Left renal pelvis (tissue), 4 donors: ENCODE measurements at places on chromosomes 2 and 18. TPM values are rescaled to one million over a fixed set of nuclear protein-coding genes. Genes with fewer than 3 reads are reported as not detected.

The GAREM1 gene
- 36.0 TPM for polyA plus RNA-seq

The EFR3B gene
- 6.4 TPM for polyA plus RNA-seq

The ATP8B1 gene
- 5.8 TPM for polyA plus RNA-seq

DNA sequence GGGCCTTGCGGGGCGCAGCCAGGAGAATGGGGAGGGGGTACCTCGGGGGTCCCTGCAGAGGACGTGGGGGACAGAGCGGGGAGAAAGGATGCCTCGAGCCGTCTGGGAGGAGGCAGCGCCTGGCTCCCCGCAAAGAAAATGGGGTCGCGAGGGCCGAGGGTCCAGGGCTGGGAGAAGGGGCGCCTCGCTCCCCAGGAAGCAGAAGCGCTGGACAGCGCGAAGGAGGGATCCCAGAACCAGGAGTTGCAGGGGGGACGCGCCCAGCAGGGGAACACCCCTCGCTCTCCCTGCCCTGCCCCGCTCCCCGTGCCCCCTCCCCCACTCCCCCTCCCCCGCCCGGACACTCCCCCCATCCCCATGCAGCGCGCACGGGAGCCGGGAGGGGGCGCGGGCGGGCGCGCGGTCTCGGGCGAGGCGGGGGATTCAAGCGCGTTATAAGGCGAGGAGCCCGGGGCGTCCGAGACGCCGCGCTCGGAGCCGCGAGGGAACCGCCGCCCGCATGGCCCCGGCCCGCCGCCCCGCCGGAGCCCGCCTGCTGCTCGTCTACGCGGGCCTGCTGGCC lies at the start of gene ERFE:
ERFE (plus strand) TSS at position 462 of the 562 bp plus-strand sequence; CDS start at position 500, 38 bp downstream.
- DNase-seq: no peak

The LHCGR gene
- 0.40 TPM for polyA plus RNA-seq
